Inflammatory macrophage treated with lipopolysaccharide for 4 hours (primary cell): ENCODE measurements at places on chromosomes 4 and X.

DNA sequence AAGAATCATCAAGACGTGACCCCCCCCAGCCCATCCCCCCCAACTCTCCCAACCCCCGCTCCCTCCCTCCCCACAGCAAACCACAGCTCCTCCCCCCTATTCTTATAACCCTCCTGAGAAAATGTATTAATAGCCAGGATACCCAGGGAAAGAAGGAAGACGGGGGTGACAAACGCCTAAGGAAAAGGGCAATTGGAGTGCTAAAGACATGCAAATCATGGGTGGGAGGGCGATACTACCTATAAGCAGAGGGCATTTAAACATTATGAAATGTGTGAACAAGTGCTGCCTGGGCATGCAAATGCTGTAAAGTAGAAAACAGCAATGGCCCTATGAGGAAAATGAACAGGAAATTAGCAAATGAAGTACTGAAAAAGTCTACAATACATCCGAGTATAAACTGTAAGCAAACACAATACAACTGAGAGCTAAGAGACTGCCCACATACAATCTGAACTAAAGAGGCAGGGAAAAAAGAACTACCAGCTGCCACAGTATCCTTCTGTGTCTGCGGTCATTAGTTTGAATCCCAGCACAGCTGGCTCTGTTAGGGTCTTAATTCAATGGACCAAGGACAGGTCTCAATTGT lies 2.4 kb downstream of the CXXC4 start:
- no peak for DNase-seq

DNA sequence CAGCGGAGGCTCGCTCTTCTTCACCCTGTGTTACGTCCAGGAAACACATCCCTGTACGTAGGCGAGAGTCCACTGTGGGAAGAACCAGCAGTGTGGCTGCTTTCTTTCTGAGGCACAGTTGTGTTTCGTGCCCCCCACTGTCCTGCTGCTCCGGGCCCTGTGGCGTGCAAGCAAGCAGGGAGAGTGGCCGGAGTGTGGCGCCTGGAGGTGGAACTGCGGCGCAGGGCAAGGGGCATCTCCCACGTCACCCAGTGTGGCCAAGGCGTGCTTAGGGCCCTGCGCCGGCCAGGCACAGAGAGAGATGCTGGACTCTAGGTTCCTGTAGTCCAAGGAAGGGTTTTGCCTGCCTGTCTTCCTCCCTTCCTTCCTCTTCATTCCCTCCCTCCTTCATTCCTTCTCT lies 13.3 kb upstream of the PSAPL1 start:
- no peak for DNase-seq

DNA sequence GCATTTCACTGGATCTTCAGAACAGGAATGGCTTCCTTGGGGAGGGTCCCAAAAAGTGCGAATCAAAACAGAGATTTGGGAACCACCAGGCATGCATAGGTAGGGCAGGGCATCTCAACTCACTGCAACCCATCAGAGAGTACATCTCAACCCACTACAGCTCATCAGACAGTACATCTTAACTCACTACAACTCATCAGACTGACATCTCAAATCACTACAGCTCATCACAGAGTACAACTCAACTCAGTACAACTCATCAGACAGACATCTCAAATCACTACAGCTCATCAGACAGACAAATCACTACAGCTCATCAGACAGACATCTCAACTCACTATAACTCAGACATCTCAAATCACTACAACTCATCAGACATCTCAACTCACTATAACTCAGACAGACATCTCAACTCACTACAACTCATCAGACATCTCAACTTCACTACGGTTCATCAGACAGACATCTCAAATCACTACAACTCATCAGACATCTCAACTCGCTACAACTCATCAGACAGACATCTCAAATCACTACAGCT lies 47.5 kb upstream of the CLDN34 start:
- DNase-seq = no peak

DNA sequence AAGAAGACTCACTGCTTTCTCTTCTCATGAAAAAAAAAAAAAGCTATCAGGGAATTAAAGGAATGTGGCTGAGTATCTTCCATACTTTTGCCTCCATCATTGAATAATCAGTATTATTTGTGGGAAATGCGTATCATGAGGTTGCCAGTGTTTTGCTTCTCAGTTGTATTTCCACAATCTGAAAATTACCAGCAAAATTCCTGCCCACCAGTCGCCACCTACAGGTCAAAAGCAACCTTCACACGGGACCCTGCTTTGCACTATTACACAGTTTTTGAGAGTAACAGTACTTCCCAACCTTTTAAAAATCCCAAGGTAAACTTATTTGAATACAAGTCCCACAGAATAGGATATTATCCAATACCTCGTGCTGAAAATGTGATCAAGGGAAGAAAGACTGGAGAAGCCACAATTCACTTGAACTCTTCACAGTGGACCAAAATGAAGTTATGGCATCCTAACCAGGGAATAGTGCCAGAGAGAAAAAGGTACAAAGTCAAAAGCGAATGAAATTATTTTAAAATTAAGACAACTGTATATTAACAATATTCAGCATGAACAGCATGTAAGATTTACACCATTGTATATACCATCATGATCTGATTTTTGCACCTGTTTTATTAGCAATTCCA lies 30.4 kb downstream of the PGRMC1 start:
- peak; percentile 10 for DNase-seq

DNA sequence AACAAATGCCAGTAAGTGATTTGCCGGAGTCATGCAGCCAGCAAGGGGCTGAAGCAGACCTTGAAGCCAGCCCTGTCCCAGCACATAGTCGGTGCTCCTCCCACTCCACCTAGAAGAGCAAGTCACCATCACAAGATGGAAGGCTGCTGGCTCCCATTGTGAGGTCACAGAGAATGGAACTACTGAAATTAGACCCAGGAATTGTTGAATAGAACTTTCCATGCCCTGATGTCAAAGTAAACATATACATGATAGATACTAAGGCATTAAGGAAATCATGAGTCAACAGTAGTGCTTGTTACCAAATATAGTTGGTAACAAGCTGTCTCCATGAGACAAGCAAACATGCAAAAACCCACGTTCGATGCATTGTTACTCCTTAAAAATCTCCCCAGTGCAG lies 177.1 kb upstream of the MID1 start:
- DNase-seq = no peak

GRCh38 chr4:40629401-40630334 lies at the start of gene RBM47:
RBM47 (minus strand) TSS chr4:40629864; CDS start chr4:40438893, 190,971 bp downstream.
- DNase-seq = peak; percentile 78

- DNase-seq = no peak
Measured at GRCh38 chr4:91936311-91936710, 367.5 kb upstream of the GRID2 start.

GRCh38 chr4:24912252-24913118 lies at the start of gene CCDC149:
CCDC149 (minus strand) TSS chr4:24913042; CDS start chr4:24912864, 178 bp downstream.
- DNase-seq = peak; percentile 51

DNA sequence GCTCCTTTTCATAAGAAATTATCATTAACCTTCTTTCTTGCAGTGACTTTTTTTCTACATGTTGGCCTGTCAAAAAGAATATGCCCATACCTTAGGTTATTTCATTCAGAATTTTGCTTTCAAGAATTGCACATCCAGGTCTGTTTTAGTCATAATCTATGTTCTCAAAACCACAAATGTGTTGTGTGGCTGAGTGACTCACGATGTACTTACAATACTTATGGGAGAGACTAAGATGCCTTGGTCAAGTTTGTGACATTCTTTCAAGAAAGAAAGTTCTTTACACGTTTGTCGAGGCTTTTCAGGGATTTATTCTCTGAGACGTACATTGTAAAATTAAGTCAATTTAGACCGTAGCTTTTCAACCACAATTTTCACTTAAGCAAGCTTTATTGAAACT lies 396.7 kb downstream of the FSTL5 start:
- no peak for DNase-seq

GRCh38 chrX:70013466-70014381 lies 36.0 kb downstream of the AWAT2 start:
- no peak for DNase-seq

DNA sequence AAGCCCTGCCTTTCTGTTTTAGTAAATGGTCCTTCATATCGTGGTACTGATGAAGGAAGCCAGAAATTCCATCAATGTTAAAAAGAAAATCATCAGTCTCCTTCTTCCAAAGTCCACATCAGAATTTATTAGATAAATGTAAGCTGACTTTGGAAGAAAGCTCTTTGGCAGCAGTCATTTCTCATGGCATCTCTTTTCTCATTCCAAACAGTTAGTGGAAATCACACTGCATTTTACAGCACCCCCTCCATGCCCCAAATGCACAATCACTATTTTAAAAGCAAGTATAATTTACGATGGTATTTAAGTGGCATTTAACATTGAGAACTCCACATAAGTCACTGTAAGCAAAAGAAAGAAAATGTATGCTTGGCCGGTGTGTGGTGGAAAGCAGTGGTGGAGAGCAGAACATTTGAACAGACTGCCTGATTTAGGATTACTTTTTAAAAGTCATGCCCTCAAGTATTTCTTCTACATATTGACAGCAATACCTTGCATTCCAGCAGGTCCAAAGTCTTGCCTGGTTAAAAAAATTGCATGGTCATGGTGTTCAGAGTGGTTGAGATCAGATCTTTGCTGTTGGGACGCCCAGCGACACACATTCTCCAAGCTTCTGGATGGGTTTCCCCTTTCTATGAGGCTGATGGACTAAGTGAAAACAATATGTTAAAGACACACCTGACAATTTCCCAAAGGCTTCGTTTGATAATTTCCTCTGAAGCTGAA lies 248.6 kb downstream of the ADAMTS3 start:
- DNase-seq = no peak

DNA sequence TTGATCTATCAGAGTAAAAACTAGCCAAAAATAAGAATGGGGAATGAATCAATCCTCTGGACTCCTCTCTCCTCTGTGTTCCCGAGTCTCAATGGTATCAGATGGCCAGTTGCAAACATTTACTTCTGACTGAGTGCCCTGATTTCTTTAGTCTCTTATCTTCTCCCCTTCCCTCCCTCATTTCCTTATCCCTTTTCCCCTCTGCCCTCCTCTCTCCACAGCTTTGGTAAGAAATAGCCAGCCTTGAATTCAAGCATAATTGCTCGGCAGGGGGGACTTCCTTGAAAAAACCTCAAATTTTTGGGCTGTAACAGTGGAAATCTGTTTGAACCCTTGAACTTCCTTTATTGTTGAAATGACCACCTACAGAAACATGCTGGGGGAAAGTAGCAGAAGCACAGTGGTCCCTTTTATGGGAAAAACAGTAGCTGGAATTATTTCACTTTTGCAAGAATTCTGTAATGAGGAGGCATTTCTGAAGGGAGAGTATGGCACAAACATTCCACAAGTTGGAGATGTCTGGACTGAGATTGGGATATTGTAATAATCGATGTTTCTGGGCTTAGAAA lies 40.3 kb downstream of the NHS start:
- DNase-seq = no peak

DNA sequence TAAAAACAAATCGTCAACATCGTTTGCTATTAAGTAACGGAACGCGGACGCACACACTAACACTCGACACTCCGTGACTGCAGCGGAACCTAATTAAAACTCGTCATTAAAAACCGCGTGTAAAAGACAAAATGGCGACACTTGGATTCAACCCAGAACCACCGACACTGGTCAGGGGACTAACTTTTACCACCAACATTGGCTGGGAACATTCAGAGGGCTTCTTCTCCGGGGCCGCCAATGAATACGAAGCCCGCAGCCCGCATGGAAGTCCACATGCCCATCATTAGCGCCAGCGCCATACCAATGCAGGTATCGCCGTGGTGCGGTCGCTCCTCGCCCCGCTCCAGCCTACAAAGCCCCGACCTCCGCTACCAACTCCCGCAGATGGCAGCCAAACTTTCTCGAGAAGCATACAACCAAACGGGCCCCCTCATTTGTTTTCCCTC lies 498 bp downstream of the RBMX start:
- DNase-seq = peak; percentile 38

- DNase-seq = no peak
Measured at GRCh38 chr4:55498051-55498450, 48.7 kb downstream of the CLOCK start.

DNA sequence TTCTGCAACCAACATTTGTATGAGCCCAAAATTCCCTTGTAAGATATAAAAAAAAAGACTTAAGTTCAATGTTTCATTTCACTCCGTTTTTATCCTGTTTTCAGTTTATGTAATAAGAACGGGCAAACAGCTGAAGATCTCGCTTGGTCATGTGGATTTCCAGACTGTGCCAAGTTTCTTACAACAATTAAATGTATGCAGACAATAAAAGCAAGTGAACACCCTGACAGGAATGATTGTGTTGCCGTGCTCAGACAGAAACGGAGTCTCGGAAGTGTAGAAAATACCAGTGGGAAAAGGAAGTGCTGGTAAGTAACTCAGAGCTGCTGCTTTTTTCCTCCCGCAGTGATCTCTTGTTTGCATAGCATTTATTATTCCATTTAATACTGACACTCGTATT lies 2.8 kb downstream of the ANKRD37 start:
- no peak for DNase-seq

- no peak for DNase-seq
Measured at GRCh38 chr4:12588582-12588981, 895.6 kb downstream of the RAB28 start.

GRCh38 chr4:139773560-139774318 lies 108.1 kb downstream of the MGST2 start:
- no peak for DNase-seq

- DNase-seq = peak; percentile 97
Measured at GRCh38 chr4:184851200-184851541, 25.4 kb upstream of the ACSL1 start.

- DNase-seq = peak; percentile 44
Measured at GRCh38 chr4:17142232-17142711, 243.8 kb upstream of the LDB2 start.

DNA sequence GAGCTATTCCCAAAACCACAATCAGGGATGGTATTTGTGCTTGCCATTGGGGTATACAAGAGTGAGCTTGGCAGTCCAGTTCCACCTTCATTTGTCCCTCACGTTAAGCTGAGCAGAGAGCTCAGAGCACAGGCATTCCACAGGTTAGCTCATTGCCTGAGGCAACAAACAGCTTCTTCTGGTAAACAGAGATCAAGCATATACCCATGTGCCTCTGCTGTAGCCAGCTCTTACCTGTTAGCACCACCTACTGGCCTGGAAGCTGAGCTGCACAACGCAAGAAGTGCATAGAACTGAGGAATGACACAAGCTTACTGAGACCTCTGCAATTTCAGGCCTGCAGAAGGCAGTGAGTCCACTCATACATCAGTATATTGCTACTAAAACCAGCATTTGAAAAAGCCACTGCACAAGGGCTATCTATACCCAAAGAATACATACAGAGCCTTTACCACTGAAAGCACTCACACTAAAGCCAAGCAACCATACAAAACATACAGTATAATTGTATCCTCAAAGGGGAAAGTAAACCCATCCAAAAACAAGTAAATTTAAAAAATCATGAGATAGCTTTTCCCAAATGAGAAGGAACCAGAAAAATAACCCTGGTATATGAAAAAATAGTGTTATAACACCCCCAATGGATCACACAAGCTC lies 258.3 kb upstream of the GABRA2 start:
- no peak for DNase-seq

- DNase-seq = no peak
Measured at GRCh38 chr4:3744901-3745300, 21.3 kb upstream of the ADRA2C start.
